Hair follicular keratinocyte (primary cell): ENCODE measurements at places on chromosomes 2 and 18. TPM values are rescaled to one million over a fixed set of nuclear protein-coding genes. Genes with fewer than 3 reads are reported as not detected.

The TNFRSF11A gene
- total RNA-seq = 0.16 and 0.23 TPM in 2 replicates

The PHLPP1 gene
- total RNA-seq = 6.9 and 7.7 TPM in 2 replicates

The EVA1A gene
- 33.5 and 56.0 TPM in 2 replicates for total RNA-seq

The GALNT5 gene
- 3.1 and 5.1 TPM in 2 replicates for total RNA-seq

The CFC1 gene
- not detected in 2 replicates for total RNA-seq

The LBH gene
- total RNA-seq = 2.4 and 7.7 TPM in 2 replicates

The CTLA4 gene
- not detected in 2 replicates for total RNA-seq

The FOXD4L1 gene
- not detected in 2 replicates for total RNA-seq

The DARS1 gene
- 72.8 and 80.5 TPM in 2 replicates for total RNA-seq

The HS6ST1 gene
- 14.6 and 22.4 TPM in 2 replicates for total RNA-seq

The SERPINB12 gene
- total RNA-seq = not detected in 2 replicates

The ID2 gene
- 0.86 and 5.5 TPM in 2 replicates for total RNA-seq
